ENCODE measurements at places on chromosomes 12 and 14. TPM values are rescaled to one million over a fixed set of nuclear protein-coding genes. Genes with fewer than 3 reads are reported as not detected.

DNA sequence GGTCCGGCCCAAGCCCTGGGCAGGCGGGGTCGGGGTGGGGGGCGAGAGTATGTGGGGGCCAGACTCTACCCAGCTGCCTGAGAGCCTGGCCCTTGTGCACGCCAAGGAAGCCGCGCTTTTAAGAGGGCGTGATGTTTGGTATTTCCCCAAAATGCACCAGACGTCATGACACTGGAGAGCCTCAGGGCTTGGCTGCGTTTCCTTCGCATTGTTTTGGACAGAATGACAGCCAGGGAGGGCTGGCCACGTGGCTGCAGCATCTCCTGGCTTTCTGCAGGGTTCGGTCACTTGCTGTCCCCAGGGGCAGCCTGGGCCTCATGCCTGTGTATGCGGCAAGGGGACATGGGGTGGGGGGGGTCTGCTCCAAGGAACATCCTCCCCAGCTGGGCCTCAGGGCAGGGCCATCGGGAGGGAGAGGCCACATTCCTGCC, 16.1 kb upstream of the NUDT14 start:
- no peak for DNase-seq

DNA sequence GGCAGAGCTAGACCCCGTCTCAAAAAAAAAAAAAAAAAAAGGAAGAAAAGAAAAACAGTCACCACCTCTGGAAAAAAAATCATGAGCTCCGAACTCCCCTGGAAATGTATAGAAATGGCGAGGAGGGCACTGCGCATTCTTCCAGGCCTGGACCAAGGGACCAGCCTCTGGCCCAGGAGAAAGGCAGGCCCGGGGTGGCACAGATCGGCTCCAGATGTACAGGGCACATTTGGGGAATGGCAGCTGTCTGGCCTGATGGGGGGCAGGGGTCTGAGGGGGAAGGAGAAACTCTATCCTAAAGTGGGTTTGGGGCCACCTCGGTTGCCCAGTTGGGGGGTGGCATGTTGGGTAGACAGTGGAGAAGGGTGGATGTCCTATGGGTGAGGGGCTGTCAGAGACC, 46.0 kb upstream of the EML1 start:
- DNase-seq = no peak

DNA sequence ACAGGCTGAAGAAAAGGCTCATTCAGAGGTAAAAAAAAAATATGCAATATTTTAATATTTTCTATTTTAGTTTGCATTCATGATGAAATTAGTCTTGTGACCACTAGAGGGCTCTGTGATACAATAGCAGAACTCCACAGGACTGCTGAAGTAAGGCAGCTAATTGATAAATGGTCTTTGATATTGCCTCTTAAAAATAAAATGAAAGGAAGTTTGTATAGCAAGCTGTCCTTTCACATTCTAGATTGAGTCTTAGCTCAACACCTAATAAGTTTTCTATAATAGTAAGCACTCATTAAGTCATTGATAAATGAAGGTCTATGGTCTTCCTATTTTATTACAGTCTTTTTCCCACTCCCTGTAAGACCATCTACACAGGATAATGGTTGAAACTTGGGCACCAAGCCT, 315.7 kb downstream of the NAV3 start:
- peak; percentile 2 for DNase-seq

- no peak for DNase-seq
These were observed 71.5 kb upstream of the SFSWAP start for GRCh38 chr12:131639270-131639940.

DNA sequence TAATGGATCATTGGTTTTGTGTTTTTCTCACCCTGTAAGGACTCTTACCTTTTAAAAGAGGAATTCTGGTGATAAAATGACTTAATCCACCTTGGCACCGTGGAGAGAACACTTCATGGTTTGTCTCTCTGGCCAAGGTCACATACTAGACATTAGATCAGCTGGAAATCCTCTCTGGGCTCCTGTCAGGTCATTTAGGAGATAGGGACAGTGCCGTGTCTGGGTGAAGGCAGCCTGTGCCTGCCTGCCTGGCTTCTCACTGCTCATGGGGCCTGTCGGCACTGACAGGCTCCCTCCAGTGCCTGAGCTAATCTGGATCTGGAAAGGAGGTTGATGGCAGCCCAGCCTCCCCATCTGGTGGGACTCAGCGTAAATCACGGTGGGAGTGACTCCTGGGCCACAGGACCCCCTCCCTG, 5.7 kb downstream of the CRADD start:
- no peak for DNase-seq

- DNase-seq = no peak
These were observed 26.2 kb downstream of the BCL11B start for GRCh38 chr14:99245564-99246511.

- no peak for DNase-seq
These were observed 122.2 kb downstream of the NCOR2 start for GRCh38 chr12:124445121-124445718.

TNS2 gene
- total RNA-seq = 32.5 TPM

NKX2-1 gene
- not detected for total RNA-seq

MANSC1 gene
- 0.73 TPM for total RNA-seq

All from HT1080 (cell line).